CD4-positive, alpha-beta T cell treated with Interleukin-17A for 4 hours (primary cell): ENCODE measurements at places on chromosomes 4 and X.

GRCh38 chrX:136731798-136732197, 48.9 kb downstream of the ARHGEF6 start:
- no peak for DNase-seq

DNA sequence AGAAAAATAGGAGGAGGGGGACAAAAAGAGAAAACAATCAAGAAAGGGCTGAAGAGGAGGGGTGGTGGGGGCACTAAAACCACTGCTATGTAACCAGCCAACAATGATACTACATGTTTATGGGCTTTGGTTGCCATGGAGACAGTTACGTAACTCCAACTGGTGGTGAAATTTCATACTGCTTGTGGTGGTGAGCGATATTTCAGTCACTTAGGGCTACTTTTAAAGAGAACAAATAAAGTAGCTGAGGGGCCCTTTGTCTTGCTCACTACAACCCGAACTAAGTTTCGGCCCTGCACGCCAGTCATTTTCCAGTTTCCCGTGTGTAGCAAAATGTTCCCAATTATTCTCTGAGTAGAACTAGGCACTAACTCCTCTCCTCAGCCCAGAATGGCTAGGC, 275.2 kb upstream of the EDA2R start:
- no peak for DNase-seq

- DNase-seq = no peak
These were observed 551 bp downstream of the NPNT start for GRCh38 chr4:105895583-105896460.

- DNase-seq = no peak
These were observed 61.1 kb upstream of the DCTD start for GRCh38 chr4:182978152-182978827.
